Mammary epithelial cell (primary cell): ENCODE measurements at places on chromosomes 12 and 14. TPM values are rescaled to one million over a fixed set of nuclear protein-coding genes. Genes with fewer than 3 reads are reported as not detected.

The DLK1 gene
- not detected for polyA plus RNA-seq

DNA sequence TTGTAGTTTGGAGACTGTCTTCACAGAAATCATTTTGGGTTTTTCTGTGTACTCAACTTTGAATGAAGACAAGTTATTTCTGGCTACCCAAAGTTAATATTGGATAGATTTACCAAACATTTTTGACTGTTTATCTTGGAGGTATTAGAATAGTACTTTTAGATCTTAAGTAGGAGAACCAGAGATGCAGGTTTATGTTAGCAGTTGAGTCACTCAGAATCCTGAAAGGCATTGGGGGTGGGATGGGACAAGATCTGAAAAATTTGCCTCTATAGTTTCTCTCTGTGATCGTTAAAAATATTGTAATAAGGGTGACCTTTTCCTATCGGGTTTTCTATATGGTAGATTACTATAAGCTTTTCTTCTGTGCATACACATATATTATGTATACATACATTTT is 112.3 kb downstream of the TTC6 start:
- no peak for DNase-seq

- no peak for DNase-seq
Observed at GRCh38 chr14:31300296-31300695, 92.7 kb upstream of the HECTD1 start.

GRCh38 chr14:99412117-99413061 is 68.3 kb downstream of the SETD3 start:
- no peak for DNase-seq
